Pulmonary artery endothelial cell (primary cell): ENCODE measurements at places on chromosomes 6 and 20.

GRCh38 chr6:111427341-111428116 lies 55.5 kb downstream of the REV3L start:
- peak; percentile 49 for DNase-seq

DNA sequence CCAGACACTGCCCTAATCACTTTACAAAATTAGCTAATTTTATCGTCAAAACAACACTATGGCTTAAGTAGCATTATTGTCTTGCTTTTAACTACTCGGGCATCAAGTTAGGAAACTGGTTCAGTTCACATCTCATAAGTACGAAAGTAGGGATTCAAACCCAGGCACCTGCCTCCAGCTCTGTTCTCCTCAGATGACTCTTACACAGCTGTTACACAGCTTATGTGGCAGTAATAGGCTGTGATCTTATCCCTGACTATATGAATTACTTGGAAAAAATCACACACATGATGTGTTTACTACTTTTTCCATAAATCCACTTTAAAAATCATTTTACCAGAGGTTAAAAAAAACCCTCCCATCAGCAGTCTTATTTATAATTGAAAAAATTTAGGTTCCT lies 389.2 kb upstream of the FLRT3 start:
- no peak for DNase-seq

GRCh38 chr20:8389381-8390036 lies 257.4 kb downstream of the PLCB1 start:
- DNase-seq: no peak

DNA sequence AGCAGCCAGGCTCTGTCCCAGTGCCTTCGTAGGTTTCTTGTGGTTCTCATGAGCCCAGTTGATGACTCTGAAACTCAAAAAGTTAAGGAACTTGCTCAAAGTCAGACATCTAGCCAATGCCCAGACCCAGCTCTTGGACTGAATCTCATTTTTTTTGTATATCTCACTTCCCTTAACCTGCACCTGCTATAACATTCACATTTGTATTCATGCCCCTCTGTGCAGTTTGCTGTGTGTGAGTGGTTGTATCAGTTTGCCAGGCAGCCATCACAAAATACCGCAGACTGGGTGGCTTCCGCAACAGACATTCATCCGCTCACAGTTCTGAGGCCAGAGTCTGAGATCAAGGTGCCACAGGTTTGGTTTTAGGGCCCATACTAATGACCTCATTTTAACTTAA lies 49.9 kb downstream of the IPCEF1 start:
- DNase-seq: no peak

DNA sequence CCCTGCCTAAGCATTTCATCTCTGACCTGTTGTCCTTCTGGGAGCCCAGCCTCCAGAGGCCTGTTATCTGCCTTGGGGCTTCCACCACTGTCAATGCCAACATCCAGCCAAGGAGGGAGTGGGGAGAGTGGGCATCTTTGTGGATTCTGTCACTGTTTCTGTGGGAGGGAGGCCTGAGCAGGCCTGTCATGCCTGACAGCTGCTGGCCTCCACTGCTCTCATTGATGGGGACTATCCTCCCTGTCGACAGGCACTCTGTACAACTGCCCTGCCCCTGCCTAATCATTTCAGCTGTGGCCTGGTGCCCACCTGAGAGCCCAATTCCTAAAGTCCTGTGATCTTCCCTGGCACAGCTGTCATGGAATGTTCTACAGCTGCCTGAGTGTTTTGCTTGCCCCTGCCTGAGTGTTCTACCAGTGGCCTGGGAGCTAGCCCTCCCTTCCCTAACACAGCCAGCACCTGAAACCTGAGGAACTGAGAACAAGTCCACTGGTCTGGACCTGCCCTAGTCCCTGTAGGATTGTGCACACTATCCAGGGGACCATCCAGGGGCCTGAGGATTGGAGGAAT lies 145.3 kb downstream of the FAM83B start:
- DNase-seq: no peak

DNA sequence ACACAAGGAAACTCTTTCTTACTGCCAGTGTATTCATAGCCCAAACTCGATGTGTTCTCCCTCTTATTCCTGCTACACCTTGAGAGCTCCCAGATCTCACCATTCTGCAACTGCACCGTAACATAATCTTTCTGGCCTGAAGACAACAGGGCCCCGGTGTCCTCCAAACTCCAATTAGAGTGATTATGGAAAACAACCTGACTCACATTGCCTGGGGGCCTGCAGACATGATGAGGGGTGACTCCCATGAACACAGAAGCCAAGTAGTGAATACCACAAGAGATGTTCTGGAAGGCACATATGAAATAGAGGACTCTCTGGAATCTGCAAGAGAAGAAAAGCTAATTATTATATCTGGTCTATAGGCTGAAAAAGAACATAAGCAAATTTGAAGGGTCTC lies 19.7 kb downstream of the SLC22A16 start:
- no peak for DNase-seq

DNA sequence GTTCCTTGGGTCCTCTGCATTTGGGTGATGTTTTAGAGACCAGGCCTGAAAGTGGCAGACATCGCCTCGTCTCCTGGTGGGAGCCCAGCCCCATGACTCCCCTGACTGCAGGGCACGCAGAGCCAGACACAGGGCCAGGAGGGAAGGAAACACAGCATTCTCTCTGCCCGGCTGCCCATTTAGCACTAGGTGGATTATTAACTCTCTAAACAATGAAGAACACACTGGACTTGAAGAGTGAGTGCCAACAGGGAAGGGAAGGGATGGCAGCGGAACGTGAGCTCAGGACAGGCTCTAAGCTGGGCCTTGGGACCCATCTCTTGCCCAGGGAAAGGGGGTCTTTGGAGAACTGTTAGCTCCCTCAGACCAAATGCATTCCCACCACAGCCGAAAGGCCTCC lies 80.4 kb downstream of the TBXT start:
- DNase-seq: no peak

DNA sequence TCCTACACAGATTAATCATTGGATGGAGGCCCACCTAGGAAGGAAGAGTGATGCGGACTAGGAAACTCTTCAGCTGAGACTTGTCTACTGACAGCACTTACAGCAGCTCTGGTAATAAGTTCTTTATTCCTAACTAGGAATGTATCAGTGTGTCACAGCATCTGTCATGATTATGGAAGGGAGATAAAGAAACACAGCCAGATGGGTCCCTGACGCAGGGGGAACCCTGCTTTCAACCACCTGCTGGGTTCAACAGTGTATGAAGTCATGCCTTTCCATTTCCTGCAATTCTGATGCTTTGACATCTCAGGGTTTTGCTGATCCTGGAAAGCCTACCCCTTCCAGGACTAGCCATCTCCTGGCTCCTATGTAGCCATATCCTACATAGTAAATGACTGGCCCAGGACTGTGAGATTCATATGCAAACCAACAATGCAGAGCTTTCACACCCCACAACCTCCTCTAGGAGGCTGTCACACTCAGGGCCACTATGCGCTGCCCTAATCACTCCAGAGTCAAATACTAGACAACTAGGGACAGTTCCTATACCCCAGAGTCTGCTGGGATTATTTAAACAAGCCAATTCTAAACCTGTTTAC lies 29.0 kb upstream of the MANEA start:
- no peak for DNase-seq

GRCh38 chr20:48704761-48705160 lies 123.0 kb downstream of the PREX1 start:
- DNase-seq: no peak

GRCh38 chr6:38603966-38604365 lies 35.8 kb downstream of the BTBD9 start:
- no peak for DNase-seq

DNA sequence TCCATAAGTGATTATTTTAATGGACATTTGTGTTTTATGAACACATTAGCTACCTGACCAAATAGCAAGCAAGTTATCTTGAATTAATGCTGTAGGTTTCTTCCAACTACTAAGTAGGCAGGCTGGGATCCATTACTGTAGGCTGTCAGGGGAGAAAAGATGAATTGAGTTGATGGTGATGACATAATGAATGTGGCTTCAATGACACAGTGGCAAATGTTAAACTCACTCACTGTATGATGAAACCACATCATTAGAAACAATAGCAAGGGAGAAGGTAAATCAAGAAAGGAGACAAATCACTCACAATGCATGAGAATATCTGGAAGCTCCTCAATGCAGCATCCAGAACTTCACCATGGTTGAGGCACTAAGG lies 529.7 kb upstream of the CITED2 start:
- DNase-seq: no peak

- DNase-seq: no peak
These were observed 92.6 kb upstream of the PRDM1 start for GRCh38 chr6:105993341-105994117.

DNA sequence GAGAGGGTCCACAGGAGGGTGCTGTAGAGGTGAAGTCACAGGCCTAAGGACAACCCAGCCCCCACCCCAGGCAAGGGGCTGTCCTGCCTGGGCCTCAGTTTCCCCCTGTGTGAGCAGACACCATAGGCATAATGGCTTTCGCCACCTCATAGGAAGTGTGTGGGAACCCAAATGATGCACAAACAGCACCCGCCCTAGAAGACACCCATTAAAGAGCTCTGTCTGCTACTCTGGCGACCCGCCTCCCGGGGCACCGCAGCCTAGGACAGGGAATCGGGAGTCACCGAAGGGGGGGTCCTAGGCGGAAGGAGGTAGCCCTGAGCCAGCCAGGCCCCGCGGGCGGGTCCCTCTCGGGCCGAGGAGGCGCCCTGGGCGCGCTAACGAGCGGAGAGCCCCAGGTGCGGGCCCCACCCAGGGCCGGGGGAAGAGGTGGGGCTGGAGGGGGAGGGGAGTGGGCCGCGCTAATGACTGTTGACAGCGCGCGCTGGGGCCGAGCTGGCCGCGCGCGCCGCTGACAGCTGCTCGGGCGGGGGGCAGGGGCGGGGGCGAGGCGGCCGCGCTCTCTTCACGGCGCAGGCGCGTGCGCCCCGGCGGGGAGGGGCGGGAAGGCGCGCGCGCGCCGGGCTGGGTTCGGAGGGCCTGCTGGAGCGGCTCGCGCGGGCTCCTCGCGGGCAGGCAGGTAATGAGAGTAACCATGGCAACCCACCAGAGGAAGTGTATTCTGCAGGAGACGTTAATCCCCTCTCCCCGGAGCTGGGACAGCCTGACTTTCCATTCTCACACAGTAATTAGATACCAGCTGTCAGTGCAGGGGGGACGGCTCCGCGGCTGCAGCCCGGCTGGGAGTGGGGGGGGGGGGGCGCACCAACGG lies 48.9 kb downstream of the NOL4L start:
- DNase-seq: no peak

GRCh38 chr6:63615590-63615989 lies 20.0 kb upstream of the PHF3 start:
- no peak for DNase-seq
